ENCODE measurements at places on chromosomes 11 and 22.
A peak's percentile ranks its signal among the peaks of the same experiment; 100 is the strongest.

- DNase-seq: no peak
Measured at GRCh38 chr11:71355281-71355680, 92.9 kb downstream of the DHCR7 start.

- peak; percentile 54 for DNase-seq
Measured at GRCh38 chr11:9330387-9331384, 16.3 kb upstream of the TMEM41B start.

GRCh38 chr11:63520606-63521170, 14.8 kb downstream of the LGALS12 start:
- DNase-seq: no peak

DNA sequence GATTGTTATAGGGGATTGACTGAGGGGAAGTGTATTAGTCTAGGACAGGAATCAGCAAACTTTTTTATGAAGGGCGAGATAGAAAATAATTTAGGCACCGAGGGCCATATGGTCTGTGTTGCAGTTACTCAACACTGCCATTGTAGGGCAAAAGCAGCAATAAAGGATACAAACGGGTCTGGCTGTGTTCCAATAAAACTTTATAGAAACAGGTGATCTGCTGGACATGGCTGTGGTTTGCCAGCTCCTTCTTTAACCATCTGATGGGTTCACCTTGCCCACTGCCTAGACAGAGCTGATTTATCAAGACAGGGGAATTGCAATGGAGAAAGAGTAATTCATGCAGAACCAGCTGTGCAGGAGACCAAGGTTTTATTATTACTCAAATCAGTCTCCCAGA, 20.0 kb downstream of the PRR5L start:
- DNase-seq: no peak

DNA sequence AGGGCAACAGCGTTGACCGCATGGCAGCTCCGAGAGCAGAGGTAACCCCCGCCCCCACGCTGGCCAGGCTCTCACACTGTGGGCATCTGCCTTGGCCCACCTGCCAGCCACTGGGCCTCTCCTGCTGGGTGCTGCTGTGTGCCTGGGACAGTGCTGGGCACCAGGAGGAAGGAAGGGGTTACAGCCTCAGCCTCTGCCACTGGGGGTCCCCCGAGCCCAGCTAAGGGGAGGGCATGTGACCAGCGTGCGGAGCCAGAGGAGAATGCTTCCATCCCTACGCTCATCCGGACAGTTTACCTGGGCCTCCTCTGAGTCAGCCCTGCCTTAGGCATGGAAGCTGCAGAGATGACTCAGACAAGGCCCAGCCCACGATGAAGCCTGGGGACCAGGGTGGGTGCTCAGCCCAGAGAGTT, 10.9 kb downstream of the NCF4 start:
- no peak for DNase-seq

GRCh38 chr22:47007496-47007895, 245.0 kb downstream of the TBC1D22A start:
- DNase-seq: no peak

- DNase-seq: no peak
Measured at GRCh38 chr22:20054034-20054427, 26.0 kb upstream of the DGCR8 start.

DNA sequence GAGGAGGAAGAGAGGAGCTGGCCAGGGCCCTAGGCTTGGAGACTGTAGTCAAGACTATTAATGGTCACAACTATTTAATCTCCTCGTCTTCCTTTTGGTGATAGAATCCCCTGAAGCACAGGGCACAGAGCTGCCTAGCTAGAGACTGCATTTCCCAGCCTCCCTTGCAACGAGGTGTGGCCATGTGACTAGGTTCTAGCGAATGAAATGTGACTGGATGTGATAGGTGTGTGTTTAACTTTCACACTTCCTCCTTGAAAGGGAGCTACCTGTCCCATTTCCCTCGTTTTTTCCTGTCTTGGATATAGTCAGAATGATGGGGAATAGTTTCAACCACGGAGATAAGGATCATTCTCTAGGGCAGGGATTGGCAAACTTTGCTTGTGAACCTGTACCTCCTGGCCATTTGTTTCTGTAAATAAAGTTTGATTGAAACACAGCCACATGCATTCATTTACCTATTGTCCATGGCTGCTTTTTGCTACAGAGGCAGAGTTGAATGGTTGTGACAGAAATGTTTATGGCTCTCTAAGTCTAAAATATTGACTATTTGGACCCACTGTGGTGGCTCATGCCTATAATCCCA, 313.5 kb downstream of the MIAT start:
- DNase-seq: no peak

- DNase-seq: no peak
Measured at GRCh38 chr22:17779286-17780115, 5.2 kb upstream of the BID start.

GRCh38 chr11:35253237-35253636, 114.3 kb downstream of the CD44 start:
- no peak for DNase-seq

DNA sequence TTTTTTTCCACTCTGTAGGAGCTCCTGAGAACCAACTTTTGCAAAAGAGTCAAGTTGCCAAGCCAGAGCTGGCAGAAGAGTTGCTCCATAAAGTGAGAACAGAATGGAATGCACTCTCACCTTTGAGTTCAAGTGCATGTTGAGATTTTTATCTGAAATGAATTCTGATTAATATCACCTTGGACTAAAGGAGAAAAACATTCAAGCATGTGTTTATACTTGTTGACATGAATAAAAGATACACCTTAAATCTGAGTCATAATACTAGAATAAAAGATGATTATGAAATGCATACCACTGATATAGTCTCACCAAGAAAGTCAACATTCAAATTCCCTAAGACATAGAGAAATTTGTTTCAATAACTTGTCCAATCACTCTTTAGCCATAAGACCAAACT, 37.8 kb downstream of the ARL14EP start:
- DNase-seq: no peak

DNA sequence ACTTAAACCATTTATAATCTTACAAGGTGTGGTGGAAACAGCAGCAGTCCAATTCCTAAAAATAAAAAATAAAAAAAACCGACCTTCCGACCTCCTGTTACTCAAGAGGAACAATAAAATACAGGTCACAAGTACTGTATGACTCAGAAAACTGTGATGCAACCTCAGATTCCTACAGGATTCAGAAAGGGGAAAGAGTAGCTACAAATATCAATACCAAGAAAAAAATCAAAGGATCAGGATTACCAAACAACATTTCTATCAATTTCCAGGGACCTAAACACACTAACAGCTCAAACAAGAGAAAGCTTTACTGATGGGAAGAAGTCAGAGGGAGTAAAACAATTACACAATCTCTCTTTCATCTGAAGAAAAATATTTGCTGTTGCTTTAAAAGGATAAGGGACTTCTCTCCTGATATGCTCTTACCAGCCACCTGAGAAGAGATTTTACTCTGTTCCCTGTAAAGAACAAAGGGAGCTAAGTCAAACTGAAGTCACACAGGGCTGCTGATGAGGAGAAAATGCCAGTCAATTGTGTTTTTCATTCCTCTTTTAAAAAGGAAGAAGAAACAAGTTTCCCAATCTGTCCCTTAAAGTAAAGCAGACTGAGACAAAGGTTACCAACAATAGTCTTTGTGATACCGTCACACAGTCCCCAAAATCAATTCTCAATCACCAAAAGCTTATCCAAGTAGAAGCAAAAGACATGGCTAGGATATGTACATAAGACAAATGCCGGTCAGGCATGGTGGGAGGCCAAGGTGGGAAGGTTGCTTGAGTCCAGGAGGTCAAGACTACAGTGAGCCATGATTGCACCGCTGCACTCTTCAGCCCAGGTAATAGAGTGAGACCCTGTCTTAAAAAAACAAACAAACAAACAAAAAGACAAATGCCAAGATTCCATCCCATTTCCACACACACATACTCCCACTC, 39.3 kb downstream of the AMBRA1 start:
- no peak for DNase-seq

- peak; percentile 26 for DNase-seq
Measured at GRCh38 chr22:44085743-44086270, 61.7 kb downstream of the PARVB start.

- DNase-seq: no peak
Measured at GRCh38 chr11:129828301-129828836, 12.7 kb downstream of the TMEM45B start.

- DNase-seq: no peak
Measured at GRCh38 chr11:79857377-79858214, 416.8 kb upstream of the TENM4 start.

GRCh38 chr22:47060718-47061117, 298.3 kb downstream of the TBC1D22A start:
- DNase-seq: no peak

GRCh38 chr11:61587541-61587941, 6.7 kb upstream of the SYT7 start:
- DNase-seq: no peak

DNA sequence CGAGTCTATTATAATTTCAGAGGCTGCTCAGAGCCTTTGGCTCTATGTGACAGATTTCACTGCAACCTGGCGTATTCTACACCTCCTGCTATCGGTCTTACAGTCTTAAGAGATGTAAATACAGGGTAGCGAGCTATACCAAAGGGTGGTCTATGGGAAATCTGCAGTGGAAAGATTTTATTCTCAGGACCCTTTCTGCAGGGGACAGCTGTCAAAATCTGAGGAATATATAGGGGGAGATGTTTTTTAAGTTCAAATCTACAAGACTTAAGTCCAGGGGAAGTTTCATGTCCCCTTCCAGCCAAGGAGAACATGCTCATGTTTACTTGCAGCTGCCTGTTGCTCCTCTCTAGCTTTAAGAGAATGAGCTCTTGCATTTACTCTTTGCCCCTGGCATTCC, 62.7 kb downstream of the MICAL2 start:
- no peak for DNase-seq

All from H54 (cell line).